ENCODE measurements at places on chromosomes 16 and 17. TPM values are rescaled to one million over a fixed set of nuclear protein-coding genes. Genes with fewer than 3 reads are reported as not detected.

DNA sequence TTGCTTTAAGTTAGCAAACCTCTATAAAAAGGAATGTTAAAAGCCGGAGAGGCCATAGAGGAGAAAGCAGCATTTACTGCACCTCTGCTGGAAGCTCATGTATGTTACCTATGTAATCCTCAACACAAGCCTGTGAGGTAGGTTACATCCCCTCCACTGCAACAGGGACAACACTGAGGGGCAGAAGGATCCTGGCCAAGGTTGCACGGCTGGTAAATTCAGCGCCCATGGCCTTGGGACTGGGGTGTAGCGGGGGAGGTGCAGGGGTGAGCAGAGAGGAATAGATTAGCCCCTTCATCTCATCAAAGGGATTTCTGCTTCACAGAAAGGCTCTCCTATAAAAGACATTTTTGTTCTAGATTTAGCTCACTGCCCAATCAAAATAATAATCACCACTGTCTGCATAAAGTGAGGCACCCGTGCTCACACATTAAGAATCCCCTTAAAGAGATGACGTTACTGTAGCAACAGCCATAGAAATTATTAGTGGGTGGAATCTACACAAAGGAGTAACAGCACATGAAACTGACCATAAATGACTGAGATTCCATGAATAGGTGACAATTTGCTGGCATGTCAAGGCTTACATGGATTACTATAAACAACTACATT lies 3.3 kb downstream of the ZCCHC14 start:
- no peak for DNase-seq

DNA sequence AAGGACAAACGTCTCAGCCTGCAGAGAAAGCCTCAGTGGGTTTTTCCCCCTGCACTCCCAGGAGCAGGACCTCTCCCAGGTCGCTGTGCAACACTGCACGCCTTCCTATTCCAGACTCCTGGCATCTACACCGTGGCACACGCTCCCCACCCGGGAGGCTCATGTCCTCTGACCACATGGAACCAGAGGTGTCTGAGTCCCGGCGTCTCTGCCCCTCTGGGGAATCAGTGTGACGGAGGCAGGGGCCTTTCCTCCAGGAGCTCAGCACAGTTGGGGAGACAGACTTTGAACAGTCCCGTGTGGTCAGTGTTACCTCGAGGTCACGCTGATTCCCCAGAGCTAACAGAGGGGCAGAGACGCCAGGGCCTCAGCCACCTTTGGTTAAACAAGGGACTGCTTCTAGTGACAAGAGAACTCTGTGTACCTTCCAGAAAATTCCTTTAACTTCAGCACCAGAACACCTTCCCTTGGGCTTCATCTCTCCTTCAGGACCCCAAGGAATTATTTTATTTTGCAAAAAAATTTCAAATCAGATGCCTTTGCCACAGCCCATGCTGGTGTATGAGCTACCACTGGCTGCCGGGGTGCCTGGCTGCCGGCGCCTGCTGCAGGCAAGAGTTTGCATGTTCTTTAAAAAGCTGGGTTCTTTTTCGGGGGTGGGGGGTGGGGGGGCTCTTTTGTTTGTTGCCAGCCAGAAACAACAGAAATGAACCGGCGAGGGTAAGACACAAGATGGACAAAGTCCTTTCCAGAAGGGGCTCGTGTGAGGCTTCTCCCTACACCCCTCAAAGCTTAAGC lies 6.6 kb downstream of the CANT1 start:
- DNase-seq = no peak

DNA sequence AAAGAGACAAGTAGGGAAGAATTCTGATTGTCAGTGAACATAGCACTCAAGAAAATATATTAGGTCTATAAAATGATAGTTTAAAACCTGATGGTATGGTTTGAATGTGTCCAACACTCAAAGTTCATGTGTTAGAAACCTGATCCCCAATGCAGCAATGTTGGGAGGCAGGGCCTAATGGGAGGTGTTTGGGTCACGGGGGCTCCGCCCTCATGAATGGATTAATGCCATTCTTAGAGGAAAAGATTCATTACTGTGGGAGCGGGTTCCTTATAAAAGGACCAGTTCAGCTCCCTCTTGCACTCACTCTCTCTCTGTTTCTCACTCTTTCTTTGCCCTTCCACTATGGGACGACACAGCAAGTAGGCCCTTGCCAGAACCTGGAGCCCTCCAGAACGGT lies 41.5 kb upstream of the SLC47A1 start:
- no peak for DNase-seq

- DNase-seq = no peak
These were observed 195.5 kb downstream of the COPRS start for GRCh38 chr17:31663576-31663975.

- no peak for DNase-seq
These were observed 936.1 kb upstream of the SOX9 start for GRCh38 chr17:71184716-71185115.

The EMC8 gene
- total RNA-seq = 41.4 TPM

- no peak for DNase-seq
These were observed 188.5 kb downstream of the MSI2 start for GRCh38 chr17:57444682-57445450.

- DNase-seq = no peak
These were observed 39.4 kb upstream of the PHB1 start for GRCh38 chr17:49454050-49454449.

The CDH3 gene
- total RNA-seq = 53.5 TPM

DNA sequence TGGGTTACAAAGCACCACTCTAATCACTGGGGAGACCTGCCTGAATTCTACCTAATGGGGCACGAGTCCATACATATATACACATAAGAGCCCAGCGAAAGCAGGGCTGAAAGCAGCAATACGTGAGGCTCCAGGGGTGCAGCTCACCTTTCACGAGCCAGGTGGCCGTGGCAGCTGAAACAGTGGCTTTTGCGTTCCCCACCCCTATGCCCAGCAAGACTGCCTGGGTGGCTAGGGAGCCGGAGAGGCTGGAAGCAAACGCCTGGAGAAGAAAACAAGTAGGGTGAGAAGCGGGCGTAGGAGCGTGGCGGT lies 618 bp downstream of the RUSF1 start:
- DNase-seq = no peak

DNA sequence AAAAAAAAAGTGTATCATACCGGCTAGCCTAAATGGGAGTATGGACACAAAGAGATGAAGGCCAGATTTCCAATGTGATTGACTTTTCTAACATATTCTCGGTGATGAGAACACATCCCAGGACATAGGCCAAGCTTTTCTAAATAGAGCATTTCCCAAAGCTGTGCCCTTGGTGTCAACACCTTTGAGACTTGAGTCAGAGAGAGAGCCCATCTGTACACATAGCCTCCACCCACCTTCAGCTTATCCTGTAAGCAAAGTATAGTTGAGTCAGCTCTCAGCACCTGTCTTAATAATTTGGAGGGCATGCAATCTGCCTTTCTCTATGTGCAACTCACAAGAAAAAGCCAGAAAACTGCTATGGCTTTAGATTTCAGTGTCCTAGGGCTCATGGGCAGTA lies 42.7 kb downstream of the SOX9 start:
- DNase-seq = no peak

The TEKT5 gene
- 0.52 TPM for total RNA-seq

- no peak for DNase-seq
These were observed 40.3 kb upstream of the TEKT3 start for GRCh38 chr17:15381707-15382106.

DNA sequence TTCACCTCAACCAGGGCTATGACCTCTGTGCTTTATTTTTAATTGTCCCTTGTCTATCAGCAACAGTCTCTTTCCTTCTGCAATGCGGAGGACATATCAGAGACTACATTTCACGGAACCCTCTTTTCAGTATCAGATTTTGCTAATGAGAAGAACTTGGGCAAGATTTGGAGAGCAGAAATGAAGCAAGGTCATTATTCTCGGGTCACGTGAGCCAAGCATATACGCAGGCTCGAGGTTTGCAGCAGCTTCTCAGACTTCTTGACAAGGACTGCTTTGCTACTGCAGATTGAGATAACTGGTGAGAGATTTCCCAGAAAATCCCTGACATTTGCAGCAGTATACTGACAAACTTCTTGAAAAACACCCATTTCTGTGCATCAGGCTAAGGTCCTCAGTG lies 30.4 kb downstream of the ABCA10 start:
- no peak for DNase-seq

The KRT28 gene
- not detected for total RNA-seq

DNA sequence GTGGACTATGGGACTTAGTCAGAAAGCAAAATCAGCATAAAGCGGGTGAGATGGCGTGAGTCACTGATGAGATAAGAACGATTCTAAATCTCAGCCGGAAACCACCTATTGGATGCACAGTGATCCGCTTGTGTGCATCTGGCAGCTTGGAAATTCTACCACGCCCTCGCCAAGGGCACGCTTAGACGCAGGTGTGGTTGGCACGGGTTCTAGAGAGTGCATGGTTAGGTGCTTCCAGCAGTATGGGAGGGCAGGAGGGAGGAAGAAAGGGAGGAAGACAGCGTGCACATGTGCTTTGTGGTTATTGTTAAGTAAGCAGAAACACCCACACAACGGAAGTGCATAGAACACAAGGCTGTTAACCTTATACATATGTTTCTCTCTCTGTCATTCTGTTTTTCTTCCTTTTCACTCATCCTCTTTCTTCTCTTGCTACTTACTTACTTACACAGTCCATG lies 374.0 kb upstream of the ASIC2 start:
- no peak for DNase-seq

DNA sequence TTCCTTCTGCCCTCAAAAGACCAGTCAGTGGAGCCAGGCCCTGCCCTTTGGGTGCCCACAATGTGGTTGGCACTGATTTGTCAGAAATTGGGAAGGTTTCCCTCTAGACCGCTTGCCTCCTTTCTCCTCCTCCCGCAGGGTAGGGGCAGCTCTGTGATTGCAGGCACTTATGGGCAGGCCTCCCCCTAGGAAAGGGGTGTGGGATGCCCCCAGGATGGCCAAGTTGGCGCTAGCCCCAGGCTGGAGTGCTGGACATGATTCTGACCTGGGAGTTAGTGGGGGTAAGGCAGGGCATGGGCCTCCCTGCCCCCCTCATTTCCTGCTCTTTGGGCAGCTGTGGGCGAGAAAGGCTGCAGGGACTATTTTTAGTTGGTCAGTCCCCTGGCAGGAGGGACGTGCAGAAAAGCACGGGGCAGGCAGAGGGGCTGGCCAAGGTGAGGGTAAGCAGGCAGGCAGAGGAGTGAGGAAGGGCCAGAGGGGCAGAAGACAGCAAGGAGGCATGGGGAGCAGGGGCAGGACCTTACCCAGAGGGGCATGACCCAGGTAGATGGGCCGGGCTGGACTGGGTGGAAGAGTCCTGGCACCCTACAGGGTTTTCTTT lies 3.3 kb downstream of the RARA start:
- DNase-seq = no peak

DNA sequence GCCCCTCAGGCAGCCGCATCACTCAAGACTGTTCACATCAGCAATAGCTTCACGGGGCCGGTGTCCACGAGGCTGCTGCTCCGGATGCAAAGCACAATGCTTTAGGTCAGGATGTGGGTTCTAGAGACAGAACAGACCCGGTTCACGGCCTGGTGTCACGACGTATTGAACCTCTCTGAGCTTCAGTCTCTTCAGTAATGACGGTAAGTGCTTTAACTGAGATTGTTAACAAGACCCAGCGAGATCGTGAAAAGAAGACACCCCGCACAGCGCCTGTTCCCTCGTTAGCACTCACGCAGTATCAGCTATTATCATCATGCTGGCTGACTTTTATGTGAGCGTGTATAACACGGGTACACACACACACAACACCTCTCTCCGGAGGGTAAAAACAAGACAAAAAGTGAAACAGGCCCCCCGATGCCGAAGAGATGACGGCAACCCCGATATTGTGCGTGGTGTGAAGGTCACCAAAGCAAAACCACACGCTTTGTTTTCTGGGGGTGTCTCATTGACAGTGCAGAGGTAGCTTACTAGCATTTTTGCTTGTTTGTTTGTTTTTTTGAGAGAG lies 21.4 kb upstream of the ABR start:
- DNase-seq = no peak

DNA sequence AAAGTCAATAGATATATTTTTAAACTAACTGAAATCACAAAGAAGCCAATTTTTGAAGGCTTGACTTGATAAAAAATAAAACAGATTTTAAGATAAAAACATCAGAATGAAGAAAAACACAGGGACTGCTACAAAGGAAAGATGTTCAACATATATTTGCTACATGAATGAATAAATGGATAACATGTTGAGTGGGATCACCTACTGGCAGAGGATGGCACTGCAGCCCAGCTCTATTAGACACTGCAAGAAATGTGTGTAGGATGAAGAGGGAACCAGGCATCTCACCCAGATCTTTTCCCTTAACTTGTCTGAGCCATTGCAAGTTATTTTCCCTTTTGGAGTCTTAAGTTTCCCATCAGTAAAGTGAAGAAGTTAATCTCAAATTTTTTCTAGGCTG lies 4.2 kb downstream of the AIPL1 start:
- no peak for DNase-seq

The ADAMTS18 gene
- total RNA-seq = 5.5 TPM

- no peak for DNase-seq
These were observed 17.1 kb downstream of the AKAP1 start for GRCh38 chr17:57102122-57102521.

DNA sequence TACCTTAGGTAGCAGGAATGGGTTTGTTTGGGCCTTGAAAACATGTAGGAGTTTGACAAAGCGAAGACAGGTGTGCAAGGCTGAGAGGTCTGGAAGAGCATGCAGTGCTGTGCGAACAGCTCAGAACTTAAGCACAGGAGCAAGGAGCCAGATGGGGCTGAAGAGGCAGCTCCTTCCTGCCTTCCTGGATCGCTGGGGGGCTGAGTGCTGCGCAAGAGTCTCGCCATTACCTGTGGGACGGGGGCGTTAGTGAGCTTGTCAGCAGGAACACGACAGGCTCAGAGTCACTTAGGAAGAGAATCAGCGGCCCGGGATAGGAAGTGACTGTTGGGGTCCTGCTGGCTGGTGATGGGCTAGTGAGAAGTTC lies 464 bp upstream of the MRM1 start:
- DNase-seq = no peak

- DNase-seq = no peak
These were observed 150.3 kb downstream of the ASIC2 start for GRCh38 chr17:33142705-33143299.
